ENCODE measurements at places on chromosomes 13 and 19. TPM values are rescaled to one million over a fixed set of nuclear protein-coding genes. Genes with fewer than 3 reads are reported as not detected.

NPAS1 gene
- 1.0 TPM for total RNA-seq

METTL21C gene
- not detected for total RNA-seq

NLRP7 gene
- total RNA-seq, result not detected

USHBP1 gene
- total RNA-seq, result not detected

MRPL54 gene
- total RNA-seq, result 52.4 TPM

DNA sequence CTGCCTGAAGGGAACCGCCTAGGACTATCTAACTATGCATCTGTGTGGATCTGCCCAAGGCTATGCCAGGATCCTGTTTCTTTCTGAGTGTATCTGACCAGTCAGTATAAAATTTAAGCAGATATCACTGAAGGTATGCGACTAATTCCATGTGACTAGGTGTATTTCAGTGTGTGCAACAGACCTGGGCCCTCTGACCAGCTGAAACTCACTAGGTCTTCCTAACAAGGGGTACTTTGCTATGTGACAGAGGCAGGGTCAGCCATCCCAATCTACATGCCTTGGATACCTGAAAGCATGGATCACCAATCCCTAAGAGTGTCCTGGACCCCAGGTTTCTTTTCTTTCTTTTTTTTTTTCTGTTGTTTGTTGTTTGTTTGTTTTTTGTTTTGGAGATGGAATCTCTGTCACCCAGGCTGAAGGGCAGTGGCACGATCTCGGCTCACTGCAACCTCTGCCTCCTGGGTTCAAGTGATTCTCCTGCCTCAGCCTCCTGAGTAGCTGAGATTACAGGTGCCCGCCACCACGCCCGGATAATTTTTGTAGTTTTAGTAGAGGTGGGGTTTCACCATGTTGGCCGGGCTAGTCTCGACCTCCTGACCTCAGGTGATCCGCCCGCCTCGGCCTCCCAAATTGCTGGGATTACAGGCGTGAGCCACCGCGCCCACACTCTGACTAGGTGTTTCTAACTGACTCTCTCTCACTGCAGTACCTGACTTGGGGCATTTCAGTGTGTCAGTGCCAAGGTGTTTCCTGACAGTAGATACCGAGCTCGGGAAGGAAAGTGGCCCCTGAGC, 43.5 kb downstream of the FCGBP start:
- peaks cover 4% of the 10 kb centered on the region for H3K27me3 ChIP-seq
- DNase-seq, result peak; percentile 90
- no peaks in the 10 kb centered on the region for H3K4me1 ChIP-seq
- H3K27ac ChIP-seq, result no peak overlapping the region
- H3K4me3 ChIP-seq, result no peak overlapping the region

GRCh38 chr19:57262044-57262443, 18.2 kb upstream of the ZNF460 start:
- DNase-seq, result no peak
- H3K27me3 ChIP-seq, result no peaks in the 10 kb centered on the region
- no peak overlapping the region for H3K4me3 ChIP-seq
- H3K4me1 ChIP-seq, result no peaks in the 10 kb centered on the region

- DNase-seq, result no peak
- H3K27me3 ChIP-seq, result no peaks in the 10 kb centered on the region
- no peak overlapping the region for H3K4me3 ChIP-seq
- H3K27ac ChIP-seq, result no peak overlapping the region
Measured at GRCh38 chr13:61275736-61276135, 139.9 kb downstream of the PCDH20 start.

- no peak overlapping the region for H3K4me3 ChIP-seq
- H3K27ac ChIP-seq, result peak overlapping the region; percentile 60
- peaks cover 2% of the 10 kb centered on the region for H3K36me3 ChIP-seq
- DNase-seq, result no peak
- peaks cover 44% of the 10 kb centered on the region for H3K4me1 ChIP-seq
Measured at GRCh38 chr13:74047931-74048600, 86.1 kb downstream of the KLF12 start.

DNA sequence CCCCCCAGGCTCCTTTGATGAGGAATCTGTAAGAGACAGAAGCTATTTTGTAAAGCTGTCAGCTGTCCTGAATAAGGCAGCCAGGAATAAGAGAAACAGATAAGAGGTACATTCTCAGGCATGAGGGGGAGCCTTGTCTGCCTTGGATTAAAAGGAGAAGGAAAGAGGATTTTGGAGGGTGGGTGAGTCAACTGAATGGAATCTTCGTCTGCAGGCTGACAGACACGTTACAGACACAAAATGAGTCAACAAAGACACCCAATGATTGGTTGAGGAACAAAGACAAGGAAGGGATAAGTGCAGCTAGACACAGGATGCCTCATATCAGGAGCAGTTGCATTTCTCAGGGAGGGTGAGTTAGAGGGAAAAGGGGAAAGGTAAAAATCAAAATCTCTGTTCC, 162.5 kb downstream of the OLFM4 start:
- peaks cover 4% of the 10 kb centered on the region for H3K27me3 ChIP-seq
- H3K4me3 ChIP-seq, result no peak overlapping the region
- H3K4me1 ChIP-seq, result peaks cover 3% of the 10 kb centered on the region
- no peak overlapping the region for H3K27ac ChIP-seq
- H3K36me3 ChIP-seq, result no peaks in the 10 kb centered on the region

GRCh38 chr13:110911880-110912279, 3.0 kb downstream of the ANKRD10 start:
- peaks cover 73% of the 10 kb centered on the region for H3K4me1 ChIP-seq
- H3K27me3 ChIP-seq, result no peaks in the 10 kb centered on the region
- peak overlapping the region; percentile 95 for H3K27ac ChIP-seq
- peaks cover 10% of the 10 kb centered on the region for H3K36me3 ChIP-seq
- no peak for DNase-seq

DNA sequence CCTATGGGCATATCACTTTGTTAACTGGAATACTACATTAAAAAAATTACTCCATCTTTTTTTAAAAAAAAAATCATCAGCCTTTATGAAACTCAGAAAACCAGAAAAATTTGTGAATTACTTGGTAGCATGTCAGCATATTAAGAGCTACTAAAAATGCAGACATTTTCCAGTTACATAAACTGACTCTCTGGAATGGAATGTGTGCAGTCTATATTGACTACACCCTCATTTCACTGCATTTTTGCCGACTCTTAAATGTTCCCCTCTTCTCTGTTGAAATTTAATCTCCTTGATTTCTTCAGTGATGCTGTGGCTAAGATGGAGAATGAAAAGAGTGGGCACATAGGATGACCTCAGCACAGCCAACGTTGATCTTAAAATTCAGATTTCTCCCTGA, 393.8 kb downstream of the ITGBL1 start:
- peaks cover 10% of the 10 kb centered on the region for H3K4me1 ChIP-seq
- H3K27ac ChIP-seq, result no peak overlapping the region
- H3K27me3 ChIP-seq, result peaks cover 2% of the 10 kb centered on the region

DNA sequence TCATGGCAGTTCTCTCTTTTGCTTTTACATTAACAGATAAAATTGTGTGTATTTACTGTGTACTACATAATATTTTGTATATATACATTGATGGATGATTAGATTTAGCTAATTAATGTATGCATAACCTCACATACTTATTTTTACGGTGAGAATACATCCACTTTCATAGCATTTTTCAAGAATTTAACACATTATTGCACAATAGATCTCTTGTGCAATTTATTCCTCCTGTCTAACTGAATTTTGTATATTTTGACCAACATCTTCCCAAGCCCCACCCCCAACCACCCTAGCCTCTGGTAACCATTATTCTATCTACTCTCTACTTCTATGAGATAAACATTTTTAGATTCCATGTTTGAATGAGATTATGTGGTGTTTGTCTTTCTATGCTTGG, 194.7 kb downstream of the RBM26 start:
- H3K4me1 ChIP-seq, result no peaks in the 10 kb centered on the region
- DNase-seq, result no peak
- no peak overlapping the region for H3K27ac ChIP-seq
- no peak overlapping the region for H3K4me3 ChIP-seq
- H3K27me3 ChIP-seq, result peaks cover 7% of the 10 kb centered on the region
- no peaks in the 10 kb centered on the region for H3K36me3 ChIP-seq

DNA sequence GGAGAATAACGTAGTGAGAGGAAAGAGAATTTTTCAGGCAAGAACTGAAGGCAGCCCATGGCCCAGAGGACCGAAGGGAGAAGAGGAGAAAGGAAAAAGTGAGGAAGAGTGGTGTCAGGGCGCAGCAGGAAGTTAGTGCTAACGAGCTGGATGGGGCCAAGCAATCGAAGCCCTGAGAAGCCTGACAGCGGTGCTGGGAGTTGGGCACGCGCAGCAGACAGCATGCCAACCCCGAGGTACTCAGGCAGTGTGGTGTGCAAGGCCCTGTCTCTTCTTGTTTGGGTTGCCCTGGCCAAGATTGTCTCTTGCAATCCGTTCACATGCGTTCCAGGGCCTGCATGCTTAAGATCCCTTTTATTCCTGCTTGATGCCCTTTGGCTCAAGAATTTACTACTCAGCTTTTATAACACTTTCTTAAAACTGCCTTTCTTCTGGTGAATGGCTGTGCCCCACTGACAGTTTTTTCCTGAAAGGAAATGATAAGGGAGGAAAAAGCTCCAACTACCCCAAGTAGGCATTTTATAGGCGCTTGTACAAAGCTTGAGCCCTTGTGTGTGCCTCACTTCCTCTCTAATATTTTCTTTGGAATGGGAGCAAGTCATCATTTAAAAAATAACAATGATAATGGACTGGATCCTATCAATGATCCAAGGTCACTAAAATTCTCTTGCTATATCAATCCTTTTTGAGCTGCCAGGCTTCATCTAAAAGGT, 115.4 kb downstream of the FLT1 start:
- DNase-seq, result no peak
- no peaks in the 10 kb centered on the region for H3K36me3 ChIP-seq

DNA sequence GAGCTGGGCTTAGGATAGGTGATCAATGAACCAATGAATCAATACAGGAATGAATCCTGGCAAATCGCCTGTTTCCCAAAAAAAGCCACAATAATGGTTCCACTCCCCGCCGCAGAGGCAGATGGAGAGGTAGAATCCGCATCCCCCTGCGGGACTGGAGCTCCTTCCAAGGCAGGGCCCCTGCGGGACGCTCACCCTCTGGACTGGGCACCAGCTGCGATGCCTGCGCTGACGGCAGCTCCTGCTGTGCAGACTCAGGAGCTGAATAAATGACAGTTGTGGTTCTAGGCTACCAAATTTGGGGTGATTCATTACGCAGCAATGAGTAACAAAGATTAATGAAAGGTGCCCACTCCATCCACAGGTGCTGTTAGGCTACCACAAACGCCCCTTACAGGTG, 8.8 kb upstream of the CDC34 start:
- H3K4me3 ChIP-seq, result no peak overlapping the region
- no peak for DNase-seq
- peaks cover 9% of the 10 kb centered on the region for H3K4me1 ChIP-seq
- H3K36me3 ChIP-seq, result no peaks in the 10 kb centered on the region
- H3K27ac ChIP-seq, result no peak overlapping the region
- no peaks in the 10 kb centered on the region for H3K27me3 ChIP-seq

DNA sequence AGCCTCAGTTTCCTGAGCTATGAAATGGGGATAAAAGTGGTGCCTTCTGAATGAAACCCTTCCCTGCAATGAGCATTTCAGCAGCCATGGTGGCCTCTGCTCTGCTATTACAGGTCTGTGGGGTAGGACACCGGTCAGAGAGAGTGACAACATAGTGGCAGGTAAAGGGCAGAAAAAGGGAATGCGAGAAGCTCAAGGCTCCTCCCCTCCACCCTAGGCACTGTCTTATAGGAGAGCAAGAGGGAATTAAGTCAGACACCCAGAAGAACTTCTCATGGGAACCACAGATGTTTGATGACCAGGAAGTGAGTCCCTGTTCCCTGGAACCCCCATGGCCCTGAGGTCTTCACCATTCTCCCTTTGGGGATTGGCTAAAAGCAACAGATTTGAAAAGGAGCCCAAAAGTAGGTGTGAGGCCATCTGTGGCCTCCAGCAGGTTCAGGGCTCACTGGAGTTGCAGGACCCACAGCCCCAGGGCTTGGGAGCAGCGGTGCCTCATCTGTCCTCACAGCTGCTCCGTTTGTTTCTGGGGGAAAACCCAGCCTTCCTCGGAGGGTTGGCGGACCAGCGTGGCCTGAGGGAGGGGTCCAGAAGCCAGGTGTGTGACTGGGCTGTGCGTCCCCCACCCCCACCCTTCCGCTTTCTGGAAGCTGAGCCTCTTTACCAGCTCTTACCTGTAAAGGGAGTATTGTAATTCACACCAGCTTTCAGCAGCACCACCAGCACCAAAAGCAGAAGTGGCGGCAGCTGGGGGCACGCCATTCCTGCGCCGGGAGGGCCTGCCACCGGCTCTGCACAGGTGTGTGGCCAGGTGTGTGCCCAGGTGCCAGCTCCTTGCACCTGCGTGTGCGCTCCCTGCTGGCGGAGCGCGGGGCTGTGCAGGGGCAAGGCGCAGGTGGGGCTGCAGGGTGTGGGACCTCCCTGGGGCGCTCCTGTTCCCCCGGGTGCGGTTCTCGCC, 19.4 kb downstream of the IQCN start:
- no peak for DNase-seq
- peaks cover 3% of the 10 kb centered on the region for H3K4me1 ChIP-seq
- H3K36me3 ChIP-seq, result no peaks in the 10 kb centered on the region
- peaks cover 12% of the 10 kb centered on the region for H3K27me3 ChIP-seq
- H3K27ac ChIP-seq, result no peak overlapping the region

DNA sequence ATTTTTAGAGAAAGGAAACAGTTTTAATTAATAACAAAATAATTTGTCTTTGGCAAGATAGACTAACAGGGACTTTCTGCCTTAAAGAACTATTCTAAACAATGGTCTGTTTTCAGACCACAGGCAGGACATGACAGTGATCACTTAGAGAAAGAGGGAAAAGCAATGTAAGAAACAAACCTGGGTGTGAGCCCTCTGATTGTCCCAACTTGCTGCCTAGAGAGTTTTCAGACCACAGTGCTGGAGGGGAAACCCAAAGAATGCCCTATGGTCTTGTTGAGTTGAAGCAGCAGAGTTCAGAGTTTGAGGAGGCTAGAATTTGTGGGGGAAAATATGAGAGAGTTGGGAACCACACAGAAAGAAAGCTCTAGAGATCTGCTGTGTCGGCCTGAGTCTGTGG, 38.1 kb downstream of the DGKH start:
- no peak overlapping the region for H3K4me3 ChIP-seq
- peaks cover 8% of the 10 kb centered on the region for H3K4me1 ChIP-seq
- no peak for DNase-seq
- peaks cover 20% of the 10 kb centered on the region for H3K36me3 ChIP-seq
- H3K27ac ChIP-seq, result no peak overlapping the region
- no peaks in the 10 kb centered on the region for H3K27me3 ChIP-seq

DNA sequence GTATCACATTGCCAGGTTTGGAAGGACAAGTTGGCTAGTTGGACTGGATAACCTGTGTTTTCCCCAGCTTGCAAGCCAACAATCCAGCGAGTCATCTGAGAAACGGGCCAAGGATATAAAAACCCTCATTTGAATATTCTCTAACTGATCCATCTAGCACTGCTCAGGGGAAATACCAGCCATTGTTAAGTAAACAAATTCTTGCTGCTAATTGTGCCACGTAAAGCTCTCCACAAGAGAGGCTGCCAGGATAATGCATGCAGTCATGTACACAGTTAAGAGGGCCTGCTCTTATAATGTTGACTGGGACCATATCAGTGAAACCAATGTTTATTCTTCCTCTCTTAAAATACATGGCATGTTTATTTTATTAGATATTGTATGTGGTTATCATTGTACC, 663.2 kb upstream of the SGCG start:
- no peaks in the 10 kb centered on the region for H3K27me3 ChIP-seq
- H3K36me3 ChIP-seq, result no peaks in the 10 kb centered on the region
- no peak overlapping the region for H3K27ac ChIP-seq
- no peak overlapping the region for H3K4me3 ChIP-seq
- no peak for DNase-seq
- H3K4me1 ChIP-seq, result peaks cover 4% of the 10 kb centered on the region
